ENCODE measurements at places on chromosomes 2 and 18. TPM values are rescaled to one million over a fixed set of nuclear protein-coding genes. Genes with fewer than 3 reads are reported as not detected.

DNA sequence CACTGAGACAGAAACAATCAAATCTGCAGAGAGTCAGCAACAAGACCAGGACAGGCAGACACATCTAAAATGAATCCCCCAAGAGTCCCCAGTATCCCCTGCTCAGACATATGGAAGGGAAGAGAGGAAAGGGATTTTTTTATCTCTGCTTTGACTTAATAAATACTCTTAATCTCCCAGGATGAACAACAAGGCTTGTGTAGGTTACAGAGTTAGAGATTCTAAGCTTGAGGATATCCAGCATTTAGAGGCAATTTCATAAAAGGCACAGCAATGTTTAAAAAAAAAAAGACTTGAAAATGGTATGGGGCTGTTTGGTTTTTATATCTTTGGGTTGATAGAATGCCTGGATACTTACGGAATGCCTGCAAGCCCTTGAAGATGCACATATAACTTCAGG is 199.9 kb downstream of the ARL4C start:
- H3K4me1 ChIP-seq: 0 out of 2 replicates have a peak, but pooled peaks cover 2% of the 10 kb centered on the region
- H3K4me3 ChIP-seq: no peak overlapping the region
- no peaks in the 10 kb centered on the region for H3K36me3 ChIP-seq
- H3K27me3 ChIP-seq: no peaks in the 10 kb centered on the region
- no peak overlapping the region for H3K27ac ChIP-seq
- DNase-seq: no peak

DNA sequence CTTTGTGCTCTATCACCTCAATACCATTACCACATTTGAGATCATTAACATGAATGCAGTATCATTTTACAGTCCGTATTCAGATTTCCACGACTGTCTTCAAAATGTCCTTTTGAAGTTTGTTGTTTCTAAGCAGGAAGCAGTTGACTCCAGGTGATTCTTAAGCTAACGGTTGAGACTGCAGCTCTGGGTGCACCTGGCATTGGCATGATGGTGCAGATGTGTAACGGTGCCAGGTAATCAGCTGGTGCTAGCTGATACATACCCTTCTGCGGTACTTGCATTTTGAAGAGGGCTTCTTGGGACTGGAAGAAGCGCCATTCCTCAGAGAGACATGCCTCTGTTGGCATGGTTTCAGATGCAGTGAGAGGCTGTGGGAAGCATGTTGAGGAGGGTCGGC is 19.5 kb downstream of the SIGLEC15 start:
- H3K27ac ChIP-seq: no peak overlapping the region
- H3K27me3 ChIP-seq: no peaks in the 10 kb centered on the region
- H3K4me3 ChIP-seq: no peak overlapping the region
- no peaks in the 10 kb centered on the region for H3K36me3 ChIP-seq
- H3K4me1 ChIP-seq: no peaks in the 10 kb centered on the region

DNA sequence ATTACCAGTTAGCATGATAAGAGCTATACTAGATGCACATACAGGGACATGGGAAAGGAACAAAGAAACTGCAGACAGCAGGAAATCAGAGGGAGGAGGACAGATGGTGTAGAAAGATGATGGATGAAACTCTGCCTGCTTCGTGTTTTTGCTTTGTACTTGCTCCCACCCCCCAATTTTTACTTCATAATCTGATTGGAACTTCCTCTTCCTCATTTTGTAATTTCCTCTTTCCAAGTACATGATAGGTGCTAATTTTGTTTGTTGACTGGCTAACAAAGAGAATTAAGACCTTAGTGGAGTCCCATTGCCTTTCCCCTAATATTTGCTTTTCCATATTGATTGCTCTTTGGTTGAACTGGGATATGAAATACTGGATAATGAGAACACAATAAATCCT is 76.0 kb upstream of the PELI1 start:
- DNase-seq: no peak
- no peak overlapping the region for H3K27ac ChIP-seq
- H3K36me3 ChIP-seq: no peaks in the 10 kb centered on the region
- H3K4me1 ChIP-seq: peaks cover 11% of the 10 kb centered on the region
- no peaks in the 10 kb centered on the region for H3K27me3 ChIP-seq
- H3K4me3 ChIP-seq: no peak overlapping the region

DNA sequence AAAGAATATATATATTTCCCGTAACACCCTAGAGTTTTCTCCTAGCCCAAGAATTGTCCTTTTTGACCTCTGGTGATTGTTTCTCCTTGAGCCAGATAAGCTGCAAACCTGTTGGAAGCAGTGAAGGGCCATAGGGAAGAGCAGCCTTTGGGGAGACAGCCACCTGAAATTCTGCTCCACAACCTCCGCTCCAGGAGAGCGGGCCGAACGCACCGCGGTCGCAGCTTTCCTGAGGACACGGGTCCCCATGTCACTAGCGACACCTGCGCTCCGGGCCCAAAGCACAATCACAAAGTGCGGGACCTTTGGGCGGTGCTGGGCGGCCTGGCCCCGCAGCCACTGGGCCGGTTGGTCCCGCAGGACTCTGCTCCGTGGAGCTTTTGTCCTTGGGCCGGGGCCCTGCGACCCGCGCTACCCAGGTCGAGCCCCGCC is 557 bp upstream of the DSG2 start:
- no peak for DNase-seq
- peak overlapping the region; percentile 72 for H3K4me3 ChIP-seq
- H3K27ac ChIP-seq: peak overlapping the region; percentile 67
- H3K27me3 ChIP-seq: no peaks in the 10 kb centered on the region

GRCh38 chr2:75553935-75554531 is 6.7 kb downstream of the EVA1A start:
- no peak for DNase-seq
- peaks cover 16% of the 10 kb centered on the region for H3K4me1 ChIP-seq
- no peak overlapping the region for H3K27ac ChIP-seq
- no peaks in the 10 kb centered on the region for H3K36me3 ChIP-seq
- H3K4me3 ChIP-seq: no peak overlapping the region
- H3K27me3 ChIP-seq: no peaks in the 10 kb centered on the region

MYO5B gene
- total RNA-seq: 6.9 TPM

DNA sequence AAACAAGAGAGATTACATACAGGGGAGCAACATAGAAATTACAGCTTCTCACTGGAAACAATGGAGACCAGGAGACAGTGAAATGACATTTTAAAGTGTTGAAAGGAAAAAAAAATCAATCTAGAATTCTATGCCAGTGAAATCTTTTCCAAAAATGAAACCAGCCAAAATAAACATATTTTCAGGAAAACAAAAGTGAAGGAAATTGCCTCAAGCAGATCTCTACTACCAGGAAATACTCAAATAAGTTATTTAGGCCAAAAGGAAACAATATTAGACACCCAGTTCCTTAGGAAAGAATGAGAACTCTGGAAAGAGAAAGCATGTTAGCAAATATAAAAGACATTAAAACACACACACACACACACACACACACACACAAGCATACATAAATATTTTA is 339.9 kb upstream of the NCKAP5 start:
- H3K36me3 ChIP-seq: no peaks in the 10 kb centered on the region
- no peak for DNase-seq
- H3K27me3 ChIP-seq: no peaks in the 10 kb centered on the region

- no peaks in the 10 kb centered on the region for H3K4me1 ChIP-seq
- H3K27me3 ChIP-seq: no peaks in the 10 kb centered on the region
- no peaks in the 10 kb centered on the region for H3K36me3 ChIP-seq
- H3K4me3 ChIP-seq: no peak overlapping the region
- no peak for DNase-seq
- H3K27ac ChIP-seq: no peak overlapping the region
These were observed 5.4 kb downstream of the DIS3L2 start for GRCh38 chr2:231966886-231967285.

GCG gene
- not detected for total RNA-seq

DNA sequence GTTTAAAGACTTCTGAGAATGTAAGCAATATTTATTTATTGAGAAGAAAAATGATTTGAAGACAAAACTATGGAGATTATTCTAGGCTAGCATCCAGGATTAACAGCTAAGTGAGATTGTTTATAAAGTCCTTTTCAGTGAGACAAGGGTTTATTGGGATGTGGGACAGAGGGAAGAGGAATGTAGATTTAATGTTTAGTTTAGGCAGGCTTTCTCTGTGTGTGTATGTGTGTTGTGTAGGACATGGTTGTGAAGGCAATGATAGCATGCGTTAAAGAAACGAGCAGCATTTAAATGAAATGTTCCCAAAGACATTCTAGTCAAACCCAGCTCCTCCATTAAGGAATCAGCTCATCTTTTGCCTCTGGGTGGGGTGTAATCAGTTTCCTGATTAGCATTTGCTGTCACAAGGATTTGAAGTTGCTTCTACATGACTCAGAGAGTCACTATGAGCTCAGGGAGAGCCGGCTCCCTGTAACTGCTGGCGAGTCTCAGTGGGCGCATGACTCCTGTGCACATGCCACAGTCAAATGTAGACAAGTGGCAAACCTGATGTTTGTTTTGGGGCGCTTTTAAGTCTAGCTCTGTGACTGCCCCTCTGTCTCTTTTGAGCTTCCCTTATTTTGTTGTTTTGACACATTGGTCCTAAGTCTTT is 442.2 kb upstream of the CELF4 start:
- no peak for DNase-seq
- H3K4me1 ChIP-seq: no peaks in the 10 kb centered on the region
- H3K4me3 ChIP-seq: no peak overlapping the region
- H3K36me3 ChIP-seq: no peaks in the 10 kb centered on the region

DNA sequence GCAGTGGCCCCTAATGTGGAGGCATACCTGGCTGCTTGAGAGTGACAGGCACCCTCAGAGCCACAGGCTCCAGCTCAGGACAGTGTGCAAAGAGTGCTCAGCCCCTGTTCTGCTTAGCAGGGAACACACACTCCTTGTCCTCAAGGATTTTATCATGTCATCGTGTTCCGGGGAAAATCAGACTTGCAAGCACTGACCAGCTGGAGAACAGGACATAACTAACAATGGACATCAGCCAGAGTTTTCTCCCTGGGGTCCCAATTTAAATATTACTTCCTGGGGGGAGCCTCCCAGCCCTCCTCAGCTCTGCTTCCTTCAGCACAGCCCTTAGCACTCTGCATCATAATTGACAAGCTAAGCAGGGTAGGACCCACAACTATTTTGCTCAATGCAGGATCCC is 175.4 kb upstream of the ACAA2 start:
- no peaks in the 10 kb centered on the region for H3K36me3 ChIP-seq
- H3K27ac ChIP-seq: no peak overlapping the region
- peaks cover 13% of the 10 kb centered on the region for H3K4me1 ChIP-seq
- DNase-seq: no peak
- H3K27me3 ChIP-seq: no peaks in the 10 kb centered on the region

- H3K4me1 ChIP-seq: no peaks in the 10 kb centered on the region
- no peak overlapping the region for H3K27ac ChIP-seq
- peak; percentile 95 for DNase-seq
- no peaks in the 10 kb centered on the region for H3K27me3 ChIP-seq
- no peaks in the 10 kb centered on the region for H3K36me3 ChIP-seq
These were observed 597 bp upstream of the TEKT4 start for GRCh38 chr2:94870440-94871225.

DNA sequence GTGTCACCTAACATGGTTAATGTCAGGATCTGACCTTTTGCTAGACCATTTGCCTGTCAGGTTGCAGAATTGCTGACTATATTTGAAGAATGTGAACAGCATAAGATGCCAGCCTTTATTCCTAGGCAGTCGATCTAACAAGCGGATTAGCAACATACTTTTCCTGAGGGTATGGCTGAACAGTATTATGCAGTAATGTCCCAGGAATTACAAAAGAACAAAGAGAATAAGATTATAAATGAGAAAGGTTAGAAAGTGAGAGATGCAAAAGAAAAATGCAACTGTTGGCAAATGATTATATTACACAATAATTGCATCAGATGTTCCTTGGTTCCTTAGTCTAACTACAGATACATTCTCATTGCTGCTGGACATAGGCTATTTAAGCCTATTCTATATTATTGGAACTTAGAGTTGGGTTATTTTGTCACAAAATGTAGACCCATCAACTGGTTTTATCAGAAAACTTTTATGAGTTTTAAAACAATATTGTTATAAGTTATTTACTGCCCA is 647.1 kb upstream of the CRIM1 start:
- no peak for DNase-seq
- no peaks in the 10 kb centered on the region for H3K4me1 ChIP-seq
- no peaks in the 10 kb centered on the region for H3K36me3 ChIP-seq
- H3K27ac ChIP-seq: no peak overlapping the region
- H3K4me3 ChIP-seq: no peak overlapping the region

HAAO gene
- total RNA-seq: 2.5 TPM

DNA sequence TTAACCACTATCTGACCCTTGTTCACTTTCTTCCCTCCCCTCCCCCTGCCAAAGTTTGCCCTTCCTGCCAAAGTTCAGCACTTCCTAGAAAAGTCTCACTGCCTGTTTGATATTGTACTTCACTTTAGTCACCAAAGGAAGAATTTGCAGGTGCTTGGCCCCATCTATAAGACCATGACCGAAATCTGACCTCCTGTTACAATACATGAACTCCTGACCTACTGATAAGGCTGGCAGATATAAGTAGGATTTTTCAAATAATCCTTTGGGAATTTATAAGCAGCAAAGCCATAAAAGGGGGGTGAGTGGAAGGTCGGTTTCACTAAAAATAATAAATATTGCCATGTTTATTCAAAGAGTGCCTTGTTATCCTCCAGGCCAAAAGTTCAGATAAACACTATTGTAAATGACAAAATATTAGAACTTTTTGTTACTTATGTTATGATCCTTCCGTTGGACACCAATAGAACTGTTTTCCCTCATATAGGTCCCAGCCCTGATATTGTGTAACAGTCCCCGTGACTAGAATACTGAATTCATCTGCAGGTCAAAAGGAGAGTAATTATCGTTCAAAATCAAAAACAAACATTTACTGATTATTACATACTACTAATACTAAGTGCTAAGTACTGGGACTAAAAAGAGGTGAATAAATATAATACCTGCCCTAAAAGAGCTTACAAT is 277.6 kb downstream of the EXOC6B start:
- no peaks in the 10 kb centered on the region for H3K4me1 ChIP-seq
- H3K27me3 ChIP-seq: no peaks in the 10 kb centered on the region
- H3K36me3 ChIP-seq: no peaks in the 10 kb centered on the region
- no peak overlapping the region for H3K27ac ChIP-seq
- DNase-seq: no peak

DNA sequence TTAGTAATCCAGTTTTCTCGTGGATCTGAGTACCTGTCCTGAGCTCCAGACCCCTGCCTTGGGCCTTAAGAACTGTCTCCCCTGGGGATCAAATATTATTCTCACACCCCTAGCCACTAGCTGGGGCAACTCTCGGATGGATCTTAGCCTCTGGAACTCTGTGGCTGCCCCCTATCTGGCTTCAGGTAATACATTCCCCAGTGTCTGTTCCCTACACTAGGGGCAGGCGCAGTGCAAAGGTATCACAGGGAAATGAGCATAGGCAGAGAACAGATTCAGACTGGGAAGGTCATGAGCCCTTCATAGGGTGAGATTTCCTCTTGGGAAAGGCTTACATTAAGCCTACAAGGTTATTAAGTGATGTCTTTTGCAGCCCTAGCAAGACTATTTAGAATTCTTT is 11.2 kb upstream of the SIX2 start:
- H3K27ac ChIP-seq: no peak overlapping the region
- no peak overlapping the region for H3K4me3 ChIP-seq
- no peaks in the 10 kb centered on the region for H3K36me3 ChIP-seq
- no peaks in the 10 kb centered on the region for H3K4me1 ChIP-seq
- no peak for DNase-seq

GRCh38 chr2:96103761-96104486 is 12.4 kb downstream of the ADRA2B start:
- DNase-seq: no peak
- peaks cover 26% of the 10 kb centered on the region for H3K4me1 ChIP-seq
- H3K27ac ChIP-seq: no peak overlapping the region
- no peaks in the 10 kb centered on the region for H3K36me3 ChIP-seq
- H3K4me3 ChIP-seq: no peak overlapping the region

GRCh38 chr18:73615506-73615905 is 532.1 kb downstream of the FBXO15 start:
- no peaks in the 10 kb centered on the region for H3K4me1 ChIP-seq
- no peak for DNase-seq
- H3K36me3 ChIP-seq: no peaks in the 10 kb centered on the region
- H3K4me3 ChIP-seq: no peak overlapping the region
- no peak overlapping the region for H3K27ac ChIP-seq

All from H1 (cell line).